NCI-H510A (cell line): ENCODE measurements at places on chromosomes 5 and 9.

DNA sequence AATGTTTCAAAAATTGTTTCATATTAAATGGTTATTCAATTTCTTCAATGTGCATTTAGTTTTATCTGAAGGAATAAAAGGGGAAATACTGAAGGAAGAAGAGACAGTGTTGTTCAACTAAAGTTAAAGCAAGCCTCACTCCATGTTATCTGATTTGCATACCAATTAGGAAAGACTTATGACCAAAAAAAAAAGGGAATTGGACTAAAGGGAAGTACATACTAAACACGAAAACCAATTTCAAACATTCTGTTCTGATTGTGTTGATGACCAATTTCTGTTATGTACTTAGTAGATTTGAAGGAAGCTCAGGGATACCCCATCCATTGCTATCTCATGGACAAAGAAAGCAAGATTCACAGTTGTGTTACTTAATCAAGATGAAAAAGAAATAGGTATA lies 4.9 kb upstream of the GAPT start:
- no peak for DNase-seq

GRCh38 chr9:21965401-21965951 lies 28.7 kb downstream of the CDKN2A start:
- DNase-seq, result no peak

- no peak for DNase-seq
Observed at GRCh38 chr5:167565189-167565954, 726.1 kb upstream of the WWC1 start.

- DNase-seq, result no peak
Observed at GRCh38 chr5:111628901-111629300, 116.6 kb upstream of the STARD4 start.

GRCh38 chr5:90528601-90529193 lies 687 bp downstream of the LYSMD3 start:
- DNase-seq, result no peak

- DNase-seq, result peak; percentile 55
Observed at GRCh38 chr5:147483188-147483790, 26.6 kb downstream of the DPYSL3 start.

DNA sequence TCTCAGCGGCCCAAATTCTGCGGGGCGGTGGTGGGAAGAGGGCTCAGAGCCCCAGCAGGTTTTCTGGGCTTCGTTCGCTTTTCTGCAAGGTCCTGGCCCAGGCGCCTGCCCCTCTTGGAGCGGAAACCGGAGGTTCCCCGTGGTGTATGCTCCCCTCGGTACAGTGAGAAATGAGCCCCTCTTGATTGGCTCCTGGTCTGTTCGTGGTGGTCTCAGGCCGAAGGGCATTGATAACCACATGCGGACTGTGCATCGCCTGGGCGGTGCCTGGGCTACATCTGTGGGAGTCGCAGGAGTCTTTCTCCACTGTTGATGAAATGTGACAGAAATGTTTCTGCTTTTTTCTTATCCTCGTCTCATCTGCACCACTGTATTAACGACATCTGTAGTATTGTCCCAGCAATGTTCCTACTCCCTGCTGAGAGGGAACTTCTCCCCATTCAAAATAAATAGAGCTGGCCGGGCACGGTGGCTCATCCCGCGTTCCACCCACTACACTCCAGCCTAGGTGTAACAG lies 682 bp downstream of the MAN1B1 start:
- DNase-seq, result no peak

DNA sequence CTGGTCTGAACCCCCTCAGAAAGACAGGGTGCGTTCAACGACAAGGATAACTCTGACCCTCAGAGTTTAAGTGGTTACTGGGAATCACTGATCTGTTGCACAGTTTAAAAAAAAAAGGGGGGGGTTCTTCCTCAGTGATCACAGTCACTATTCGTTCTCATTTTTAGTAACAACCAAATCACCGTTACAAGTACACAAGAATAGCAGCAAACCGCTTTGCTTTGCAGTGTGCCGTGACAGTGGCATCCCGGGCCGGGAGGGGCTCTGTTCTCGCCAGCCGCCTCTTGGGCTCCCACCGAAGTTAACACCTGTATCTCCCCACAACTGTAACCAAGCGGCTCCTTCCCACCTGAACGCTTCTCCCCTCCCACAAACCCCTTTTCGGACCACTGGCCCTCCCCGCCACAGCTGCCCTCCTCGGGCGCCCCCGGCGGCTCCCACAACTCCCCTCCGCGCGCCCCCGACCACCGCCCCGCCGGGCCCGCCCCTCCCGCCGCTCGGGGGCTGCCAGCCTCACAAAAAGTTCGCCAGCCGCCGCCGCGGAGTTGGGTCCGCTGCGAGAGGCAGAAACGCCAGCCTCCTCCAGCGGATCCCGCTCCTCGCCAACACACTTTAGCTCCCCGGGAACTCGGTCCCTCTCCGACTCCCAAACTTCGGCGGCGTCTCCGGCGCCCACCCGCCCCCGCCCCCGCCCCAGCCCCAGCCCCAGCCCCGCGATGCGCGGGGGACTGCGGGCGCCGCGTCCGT lies 1.2 kb downstream of the SSBP2 start:
- DNase-seq, result no peak

GRCh38 chr5:37005946-37006540 lies 129.5 kb downstream of the NIPBL start:
- DNase-seq, result no peak

GRCh38 chr9:76537150-76537646 lies 78.2 kb downstream of the GCNT1 start:
- DNase-seq, result no peak

DNA sequence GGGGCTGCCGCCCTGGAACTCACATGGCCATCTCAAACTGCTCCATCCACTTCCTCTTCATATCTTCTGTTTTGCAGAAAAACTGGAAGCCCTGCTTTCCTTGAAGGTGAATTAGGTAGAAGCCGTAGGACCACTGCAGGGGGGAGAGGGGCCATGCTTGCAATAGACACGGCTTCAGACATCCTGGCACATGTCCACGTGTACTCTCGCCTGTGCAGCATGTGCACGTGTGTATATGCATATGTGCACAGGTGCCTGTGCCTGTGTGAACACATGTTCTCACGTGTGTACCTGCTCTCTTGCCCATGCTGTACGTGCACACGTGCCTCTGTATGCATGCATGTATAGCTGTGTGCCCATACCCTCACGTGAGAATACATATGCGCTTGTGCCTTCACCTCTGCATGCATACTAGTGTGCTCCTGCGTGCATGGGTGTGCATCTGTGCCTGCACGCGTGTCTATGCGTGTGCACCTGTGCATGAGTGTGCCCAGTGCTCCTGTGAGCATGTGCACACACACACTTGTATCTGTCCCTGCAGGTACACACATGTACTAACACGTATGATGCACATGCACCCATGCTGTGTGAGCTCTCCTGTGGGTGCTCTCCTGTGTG lies 47.7 kb upstream of the SARDH start:
- DNase-seq, result no peak

GRCh38 chr5:39660020-39660419 lies 235.2 kb upstream of the DAB2 start:
- DNase-seq, result no peak

GRCh38 chr5:91114658-91115057 lies 268.5 kb downstream of the ARRDC3 start:
- no peak for DNase-seq

- DNase-seq, result no peak
Observed at GRCh38 chr9:105114964-105115728, 129.3 kb upstream of the SLC44A1 start.

- DNase-seq, result no peak
Observed at GRCh38 chr5:111143910-111144309, 51.8 kb downstream of the WDR36 start.

GRCh38 chr5:73694089-73694488 lies 68.1 kb downstream of the ARHGEF28 start:
- no peak for DNase-seq

GRCh38 chr5:175118700-175119309 lies 325.2 kb downstream of the DRD1 start:
- DNase-seq, result no peak

GRCh38 chr9:73294336-73294735 lies 142.7 kb downstream of the ANXA1 start:
- no peak for DNase-seq

- DNase-seq, result no peak
Observed at GRCh38 chr9:73067074-73067473, 84.6 kb upstream of the ANXA1 start.

DNA sequence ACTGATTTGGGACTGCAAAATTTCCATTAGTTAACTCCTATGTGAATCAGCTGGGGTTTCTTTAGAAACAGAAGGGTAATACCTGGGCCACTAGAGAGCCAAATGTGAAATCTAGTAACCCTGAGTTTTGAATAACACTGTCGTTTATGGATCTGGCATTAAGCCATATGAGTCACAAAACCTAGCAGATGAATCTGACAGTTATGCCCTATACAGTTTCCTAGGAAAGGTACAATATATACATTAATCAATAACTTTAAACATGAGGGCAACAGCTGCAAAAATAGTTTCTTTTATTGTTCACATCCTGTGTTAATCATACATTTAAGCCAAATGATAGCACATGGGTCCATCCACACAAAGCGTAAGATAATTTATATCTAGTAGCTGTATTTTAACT lies 56.9 kb downstream of the PAM start:
- no peak for DNase-seq

DNA sequence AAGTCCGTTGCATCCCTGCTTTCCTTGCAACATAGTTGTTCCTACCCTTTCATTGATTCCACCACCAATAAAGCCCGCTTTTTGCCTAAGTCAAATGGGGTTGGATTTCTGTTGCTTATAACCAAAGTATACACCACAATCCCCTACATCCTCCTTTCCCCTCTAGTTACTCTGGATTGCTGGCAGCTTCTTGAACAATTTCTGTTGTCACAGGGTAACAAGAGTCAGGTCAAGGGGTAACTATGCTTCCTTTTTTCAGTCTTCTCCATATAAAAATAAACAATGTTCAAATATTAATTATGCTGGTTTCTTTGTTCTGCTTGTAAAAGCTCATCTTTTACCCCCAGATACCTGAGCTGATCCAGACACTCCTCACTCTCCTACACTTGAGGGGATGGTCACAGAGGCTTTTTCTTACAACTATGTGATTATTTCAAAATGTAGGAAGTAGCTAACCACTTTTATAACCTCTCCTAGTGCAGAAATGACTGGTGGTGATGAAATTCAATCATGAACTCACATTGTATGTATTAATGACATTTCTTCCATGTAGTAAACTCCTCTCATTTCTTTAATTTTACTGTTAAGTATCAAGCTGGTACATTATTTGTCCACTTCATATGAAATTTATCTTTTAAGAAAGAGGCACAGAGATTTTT lies 136.5 kb downstream of the SNX18 start:
- DNase-seq, result no peak

DNA sequence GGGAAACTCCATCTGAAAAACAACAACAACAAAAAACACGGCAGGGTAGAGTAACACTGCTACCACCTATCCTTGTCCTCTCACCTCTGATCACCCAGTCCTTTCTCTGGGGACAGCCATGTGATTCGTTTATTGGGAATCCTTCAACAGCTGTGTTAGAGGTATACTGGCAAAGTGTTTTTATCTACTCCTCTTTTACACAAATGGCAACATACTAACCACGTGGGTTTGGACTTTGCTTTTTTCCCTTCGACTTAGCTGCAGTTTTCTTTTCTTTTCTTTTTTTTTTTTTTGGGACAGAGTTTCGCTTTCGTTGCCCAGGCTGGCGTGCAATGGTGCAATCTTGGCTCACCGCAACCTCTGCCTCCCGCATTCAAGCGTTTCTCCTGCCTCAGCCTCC lies 11.2 kb upstream of the SET start:
- no peak for DNase-seq

GRCh38 chr5:81750308-81751008 lies 439 bp downstream of the SSBP2 start:
- no peak for DNase-seq

GRCh38 chr9:129071526-129072126 lies 9.3 kb upstream of the DOLPP1 start:
- DNase-seq, result no peak

GRCh38 chr5:43926923-43927322 lies 323.9 kb downstream of the NNT start:
- no peak for DNase-seq

DNA sequence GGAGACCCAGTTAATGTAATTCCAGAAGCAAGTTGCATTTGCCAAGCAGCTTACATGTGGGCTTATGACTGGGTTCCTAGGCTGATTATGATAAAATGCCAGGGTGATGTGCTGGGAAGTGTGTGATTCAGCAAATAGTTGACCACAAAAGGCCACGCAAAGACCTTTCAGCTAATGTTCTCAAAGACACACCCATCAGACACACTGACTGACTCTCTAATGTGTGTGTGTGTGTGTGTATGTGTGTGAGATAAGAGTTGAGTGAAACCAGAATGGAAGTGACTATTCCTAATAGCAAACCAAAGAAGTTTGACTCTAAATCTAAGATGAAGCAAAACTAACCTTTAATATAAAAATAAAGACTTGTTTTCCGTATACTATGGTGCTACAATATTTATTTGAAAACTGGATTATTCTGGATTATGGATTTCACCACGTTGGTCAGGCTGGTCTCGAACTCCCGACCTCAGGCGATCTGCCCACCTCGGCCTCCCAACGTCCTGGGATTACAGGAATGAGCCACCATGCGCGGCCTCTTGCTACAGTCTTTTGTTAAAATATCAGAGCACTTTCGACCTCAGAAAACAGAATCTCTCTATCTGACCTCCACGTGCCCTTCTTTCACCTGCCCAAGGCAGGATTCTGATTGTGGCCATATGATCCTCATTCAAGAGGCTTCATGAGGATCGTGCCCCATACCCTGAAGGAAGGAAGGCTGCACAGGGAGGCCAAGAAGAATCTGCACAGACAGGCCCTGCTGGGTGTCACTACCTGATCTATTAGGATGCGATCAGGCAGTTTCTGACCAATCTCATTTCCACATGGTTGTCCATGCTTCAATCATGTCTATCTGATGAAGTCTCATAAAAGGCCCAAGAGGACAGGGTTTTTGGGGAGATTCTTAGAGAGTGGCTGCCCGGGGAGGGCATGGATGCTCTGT lies 75.6 kb downstream of the USP20 start:
- no peak for DNase-seq

GRCh38 chr5:75142566-75143136 lies 90.3 kb upstream of the GCNT4 start:
- DNase-seq, result no peak

GRCh38 chr9:107644733-107645463 lies 155.3 kb upstream of the KLF4 start:
- DNase-seq, result no peak

DNA sequence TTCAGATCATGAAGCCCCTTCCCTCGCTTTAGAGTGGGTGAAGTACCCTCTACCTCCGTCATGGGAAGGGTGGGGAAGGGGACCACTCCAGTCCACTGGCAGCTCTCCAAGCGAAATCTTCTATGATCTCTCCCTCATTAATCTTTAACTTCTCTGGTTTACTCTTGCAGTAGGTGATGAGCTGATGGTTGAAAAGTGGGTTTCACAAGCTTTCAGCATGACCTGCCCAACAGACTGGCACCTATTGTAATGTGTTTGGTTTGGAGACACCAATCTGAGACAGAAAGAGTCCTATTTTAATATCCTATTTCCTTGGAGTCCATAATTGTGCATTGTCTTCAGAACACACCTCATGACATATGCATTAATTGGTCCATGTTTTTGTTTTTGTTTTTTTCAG lies 70.8 kb upstream of the TGFBR1 start:
- DNase-seq, result no peak

- no peak for DNase-seq
Observed at GRCh38 chr9:121295662-121296191, 27.8 kb downstream of the GSN start.

GRCh38 chr5:109230369-109230768 lies 179.4 kb downstream of the PJA2 start:
- DNase-seq, result no peak
